Renal cortex interstitium (tissue), 15 donors: ENCODE measurements at places on chromosomes 11 and 22. TPM values are rescaled to one million over a fixed set of nuclear protein-coding genes. Genes with fewer than 3 reads are reported as not detected.

CTR9 gene
- 60.7 TPM for polyA plus RNA-seq

DNA sequence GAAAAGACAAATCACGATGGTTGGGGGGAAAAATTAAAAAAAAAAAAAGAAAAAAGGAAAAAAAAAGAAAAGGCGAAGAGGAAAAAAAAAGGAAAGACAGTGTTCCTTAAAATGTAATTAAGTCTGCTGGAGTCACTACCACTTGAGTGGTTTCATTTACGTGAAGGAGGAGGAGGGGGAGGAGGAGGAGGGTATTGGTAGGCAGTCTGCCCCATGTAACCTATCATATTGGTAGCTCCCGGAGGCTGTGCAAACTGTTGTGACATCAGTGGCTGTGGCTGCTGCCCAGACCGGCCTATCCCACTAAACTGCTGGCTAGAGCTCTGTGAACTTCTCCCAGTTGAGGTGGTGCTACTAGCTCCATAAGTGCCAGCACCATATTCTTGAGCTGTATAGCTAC lies 17.9 kb downstream of the KDELR3 start:
- DNase-seq = no peak

DNA sequence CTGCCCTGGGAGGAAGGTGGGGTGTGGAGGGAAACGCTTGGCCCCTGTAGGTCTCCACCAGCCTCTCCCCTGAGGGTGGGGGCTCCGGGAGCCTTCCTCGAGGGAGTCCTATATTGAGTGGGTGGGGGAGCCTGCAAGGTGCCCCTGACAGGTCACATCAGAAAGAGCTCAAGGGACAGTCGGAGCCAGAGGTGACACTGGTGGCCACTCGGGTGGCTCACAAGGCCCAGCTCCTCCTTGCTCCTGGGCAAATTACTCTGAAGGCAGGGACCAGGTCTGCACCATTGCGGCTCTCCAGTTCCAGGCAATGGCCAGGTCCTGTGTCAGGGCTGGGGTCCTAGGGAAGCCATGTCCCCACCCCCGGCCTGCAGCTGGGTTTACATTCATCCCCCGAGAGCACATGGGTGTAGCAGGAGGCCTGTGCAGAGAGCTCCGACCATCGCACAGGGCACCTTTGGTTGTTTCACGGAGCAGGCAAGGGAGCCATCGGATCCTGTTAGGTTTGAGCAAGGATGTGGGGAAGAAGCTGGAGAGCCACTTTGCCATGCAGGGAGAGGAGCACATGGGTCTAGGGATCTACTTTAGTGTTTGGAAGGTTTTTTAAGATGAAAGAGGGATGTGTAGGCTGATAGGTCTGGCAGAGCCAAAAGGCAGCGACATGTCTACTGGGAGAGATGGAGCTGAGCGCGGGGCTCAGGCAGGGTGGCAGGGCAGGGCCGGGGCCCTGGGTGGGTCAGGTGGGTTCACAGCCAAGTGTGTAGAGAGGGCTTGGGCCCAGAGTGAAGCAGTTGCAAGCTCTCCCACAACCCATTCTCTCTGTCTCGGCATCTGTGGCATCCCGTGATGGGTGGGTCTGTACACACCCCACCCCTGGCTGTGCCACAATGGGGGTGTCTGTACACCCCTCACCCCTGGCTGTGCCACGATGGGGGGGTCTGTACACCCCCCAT lies 14.8 kb downstream of the CCND1 start:
- DNase-seq = no peak

OR51G1 gene
- not detected for polyA plus RNA-seq

NXPE2 gene
- polyA plus RNA-seq = 0.61 TPM

GRCh38 chr11:120906766-120907165 lies 117.1 kb upstream of the TBCEL start:
- no peak for DNase-seq

DNA sequence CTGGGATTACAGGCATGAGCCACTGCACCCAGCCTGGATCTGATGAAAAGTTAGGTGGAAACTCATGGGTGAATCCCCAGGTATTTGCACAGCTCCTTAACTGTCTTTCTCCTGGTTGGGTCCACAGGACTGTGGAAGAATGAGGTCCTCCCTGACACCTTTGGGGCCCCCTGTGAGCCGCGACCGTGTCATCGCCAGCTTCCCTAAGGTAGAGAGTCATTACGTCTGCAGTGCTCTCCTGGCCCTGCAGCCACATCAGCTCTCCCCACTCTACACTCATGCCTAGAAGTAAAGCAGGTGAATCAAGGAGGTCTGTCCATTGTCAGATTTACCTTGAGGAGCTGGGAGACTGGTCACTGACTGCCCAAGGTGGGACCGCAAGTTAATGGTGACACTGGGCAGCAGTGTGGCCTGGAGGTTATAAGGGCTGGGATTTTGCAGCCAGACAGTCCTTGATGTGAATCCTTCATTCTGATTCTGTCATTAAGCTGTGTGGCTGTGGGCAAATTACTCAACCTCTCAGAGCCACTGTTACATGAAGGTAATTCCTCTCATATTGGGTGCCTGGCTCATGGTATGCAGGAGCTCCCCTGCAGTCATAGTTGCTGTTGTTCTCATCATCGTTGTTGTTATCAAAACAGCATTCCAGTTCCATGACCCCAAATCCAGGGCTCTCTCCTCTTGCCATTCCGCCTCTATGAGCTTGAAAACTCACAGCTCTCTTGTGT lies 1.4 kb downstream of the RAB36 start:
- DNase-seq = no peak

CHKB gene
- polyA plus RNA-seq = 82.4 TPM

DNA sequence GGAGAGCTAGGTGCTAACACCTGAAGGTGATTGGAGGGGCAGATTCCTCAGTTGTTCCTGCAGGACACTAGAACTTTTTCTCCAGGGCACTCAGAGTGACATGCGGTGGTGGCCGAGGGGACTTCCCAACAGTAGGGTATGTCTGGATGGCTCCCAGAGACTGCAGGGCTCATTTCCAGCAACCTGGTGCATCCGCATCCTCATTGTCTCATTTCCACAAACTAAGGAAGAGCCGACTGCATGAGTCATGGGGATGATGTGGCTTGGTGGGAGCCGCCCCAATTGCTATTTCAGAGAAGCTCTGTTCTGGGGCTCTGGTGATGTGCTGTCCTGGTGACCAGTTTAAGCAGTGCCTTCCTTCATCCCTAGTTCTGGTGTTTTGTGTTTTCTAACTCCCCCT lies 2.8 kb upstream of the ROBO4 start:
- no peak for DNase-seq

VPREB3 gene
- 0.96 TPM for polyA plus RNA-seq

OR10A5 gene
- not detected for polyA plus RNA-seq

KLHDC7B gene
- 0.50 TPM for polyA plus RNA-seq

TTC28 gene
- polyA plus RNA-seq = 43.1 TPM

- DNase-seq = no peak
Observed at GRCh38 chr11:10537600-10537999, 3.4 kb downstream of the RNF141 start.

DNA sequence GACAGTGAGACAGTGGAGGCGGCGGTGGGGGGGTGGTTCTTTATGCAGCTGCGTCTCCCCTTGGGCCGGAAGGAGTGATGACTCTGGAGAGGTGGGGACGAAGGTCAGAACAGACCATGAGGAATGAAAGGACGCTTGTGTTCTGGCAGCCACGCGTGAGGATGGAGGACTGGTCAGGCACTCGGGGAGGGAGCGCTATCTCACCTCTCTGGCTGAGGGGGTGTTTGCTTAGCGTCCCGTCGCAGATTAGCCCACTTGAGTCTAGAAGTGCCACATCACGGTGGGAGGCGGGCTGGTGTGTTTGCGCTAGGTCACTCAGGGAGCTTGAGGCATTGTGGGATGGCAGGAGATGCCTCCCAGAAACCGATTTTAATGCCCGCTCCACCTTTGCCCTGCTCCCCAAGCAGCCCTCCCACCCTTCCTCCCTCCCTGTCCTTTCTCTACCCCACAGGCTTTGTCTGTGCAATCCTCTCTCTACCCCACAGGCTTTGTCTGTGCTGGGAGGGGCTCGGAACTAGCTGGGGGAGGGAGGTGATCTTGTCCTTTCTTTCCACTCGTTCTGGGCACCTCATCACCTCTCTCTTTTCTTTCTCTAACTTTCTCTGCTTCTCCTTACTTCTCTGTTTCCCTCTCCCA lies 97.8 kb downstream of the PKNOX2 start:
- no peak for DNase-seq
